Uterus (tissue), 4 donors: ENCODE measurements at places on chromosomes 16 and 17. TPM values are rescaled to one million over a fixed set of nuclear protein-coding genes. Genes with fewer than 3 reads are reported as not detected.

Gene NACA2
- total RNA-seq = not detected

Gene COQ7
- total RNA-seq = 9.7 TPM

Gene NOXO1
- not detected for total RNA-seq

Gene CLEC18B
- 0.69 TPM for total RNA-seq

Gene TMIGD1
- total RNA-seq = not detected

Gene LHX1
- total RNA-seq = not detected

Gene TBC1D3H
- total RNA-seq = not detected

Gene CTRL
- 1.0 TPM for total RNA-seq

Gene CORO6
- total RNA-seq = 3.8 TPM

Gene HOXB6
- total RNA-seq = 18.2 TPM

Gene SIAH1
- total RNA-seq = 42.3 TPM

Gene RTN4RL1
- not detected for total RNA-seq

Gene GAS7
- 95.9 TPM for total RNA-seq

Gene NAA60
- total RNA-seq = 23.5 TPM

Gene CNGB1
- total RNA-seq = not detected

Gene NXPH3
- 6.5 TPM for total RNA-seq

Gene MMP15
- 0.51 TPM for total RNA-seq

Gene HNF1B
- not detected for total RNA-seq

Gene KCNJ12
- 7.1 TPM for total RNA-seq

Gene SLC2A4
- 1.8 TPM for total RNA-seq

Gene SYCE1L
- total RNA-seq = not detected

Gene RUNDC3A
- not detected for total RNA-seq

Gene ITGAX
- not detected for total RNA-seq

Gene KRTAP9-2
- total RNA-seq = not detected

Gene AATK
- total RNA-seq = 5.1 TPM

Gene PYCARD
- total RNA-seq = 22.5 TPM

Gene KRTAP29-1
- not detected for total RNA-seq
